IMR-90 (cell line): ENCODE measurements at places on chromosomes 5 and 9. TPM values are rescaled to one million over a fixed set of nuclear protein-coding genes. Genes with fewer than 3 reads are reported as not detected.
A peak's percentile ranks its signal among the peaks of the same experiment; 100 is the strongest.

OSMR gene
- 39.6 and 48.7 TPM in 2 replicates for polyA plus RNA-seq

IL3 gene
- not detected in 2 replicates for polyA plus RNA-seq

GLRX gene
- 193 and 277 TPM in 2 replicates for polyA plus RNA-seq

DMRT3 gene
- not detected in 2 replicates for polyA plus RNA-seq

ZFYVE16 gene
- 4.0 and 5.3 TPM in 2 replicates for polyA plus RNA-seq

FOXD4L5 gene
- polyA plus RNA-seq: not detected in 2 replicates

CTXN3 gene
- polyA plus RNA-seq: not detected in 2 replicates

SLCO4C1 gene
- polyA plus RNA-seq: not detected in 2 replicates

TRIM7 gene
- 1.0 and 1.3 TPM in 2 replicates for polyA plus RNA-seq

SLC45A2 gene
- polyA plus RNA-seq: 0.07 TPM in 1 of 2 replicates, not detected in the other

GRCh38 chr5:88833371-88834130 is 49.4 kb downstream of the MEF2C start:
- DNase-seq: peak; percentile 74

GRCh38 chr5:164058621-164059020 is 553.2 kb downstream of the MAT2B start:
- no peak for DNase-seq

DNA sequence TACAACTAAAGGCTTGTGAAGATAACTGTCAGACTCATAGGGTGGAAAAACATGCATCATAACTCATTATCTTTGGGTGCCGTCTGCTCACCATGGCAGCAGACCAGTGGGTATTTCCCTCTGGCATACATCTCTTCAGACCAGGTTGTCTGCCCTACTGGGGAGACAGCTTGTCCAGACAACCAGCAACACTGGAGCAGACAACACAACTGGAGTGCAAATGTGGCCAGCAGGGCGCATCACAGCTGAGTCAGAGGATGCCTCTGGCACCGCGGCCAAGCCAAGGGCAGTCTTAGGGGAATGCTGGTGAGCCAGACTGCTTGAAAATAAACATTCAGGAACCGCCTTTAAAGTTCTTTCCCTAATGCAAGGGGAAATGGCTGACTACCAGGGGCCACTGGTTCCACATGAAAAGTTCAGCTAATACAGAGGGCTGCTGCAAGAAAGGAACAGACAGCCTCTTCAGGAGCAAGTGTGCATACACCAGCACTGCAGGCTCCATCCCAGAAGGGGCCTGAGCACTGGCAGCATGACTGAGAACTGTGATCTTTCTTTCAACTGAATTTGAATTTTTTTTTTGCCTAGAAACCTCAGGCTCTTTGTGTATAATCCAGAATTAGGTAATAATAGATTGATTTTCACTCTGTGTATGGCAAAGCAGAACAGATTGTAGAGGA is 77.3 kb downstream of the MAMDC2 start:
- DNase-seq: peak; percentile 97

DNA sequence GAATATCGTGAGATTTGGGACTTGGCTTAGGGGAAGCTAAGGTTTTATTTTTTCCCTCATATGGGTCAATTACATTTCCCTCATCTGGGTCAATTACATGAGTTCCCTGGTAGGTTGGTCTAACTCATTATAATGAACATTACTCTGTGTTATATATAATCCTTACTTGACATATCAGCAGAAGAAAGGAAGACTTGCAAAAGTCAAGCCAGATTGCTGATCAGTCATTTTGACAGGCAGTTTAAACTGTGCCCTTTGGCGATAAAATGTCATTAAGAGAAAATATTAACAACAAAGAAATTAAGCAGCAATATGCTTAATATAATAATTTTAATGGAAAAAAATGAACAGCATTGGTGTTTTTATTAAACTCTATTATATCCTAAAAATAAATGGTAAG is 23.1 kb upstream of the TRPM3 start:
- no peak for DNase-seq

- DNase-seq: no peak
Observed at GRCh38 chr5:109946610-109947009, 256.9 kb downstream of the MAN2A1 start.

DNA sequence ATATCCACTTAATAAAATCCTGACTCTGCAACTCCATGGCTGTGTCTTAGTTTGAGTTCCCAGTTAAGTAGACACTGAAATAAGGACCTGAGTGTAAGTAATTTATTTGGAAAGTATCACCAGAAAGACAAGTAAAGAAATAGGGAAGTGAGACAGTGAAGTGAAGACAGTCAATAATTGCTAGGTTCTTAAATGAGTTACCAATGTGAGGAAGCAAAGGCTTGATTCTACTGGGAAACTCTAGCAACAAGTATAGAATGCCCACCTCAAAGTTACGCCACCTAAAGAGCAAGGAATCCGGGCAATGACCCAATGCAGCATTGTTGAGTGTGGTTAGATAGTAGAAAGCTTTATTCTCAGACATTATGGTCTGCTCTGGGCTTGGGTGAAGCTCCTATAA is 383.9 kb downstream of the TLR4 start:
- DNase-seq: no peak

GRCh38 chr5:60668686-60669304 is 31.2 kb downstream of the DEPDC1B start:
- peak; percentile 41 for DNase-seq

DNA sequence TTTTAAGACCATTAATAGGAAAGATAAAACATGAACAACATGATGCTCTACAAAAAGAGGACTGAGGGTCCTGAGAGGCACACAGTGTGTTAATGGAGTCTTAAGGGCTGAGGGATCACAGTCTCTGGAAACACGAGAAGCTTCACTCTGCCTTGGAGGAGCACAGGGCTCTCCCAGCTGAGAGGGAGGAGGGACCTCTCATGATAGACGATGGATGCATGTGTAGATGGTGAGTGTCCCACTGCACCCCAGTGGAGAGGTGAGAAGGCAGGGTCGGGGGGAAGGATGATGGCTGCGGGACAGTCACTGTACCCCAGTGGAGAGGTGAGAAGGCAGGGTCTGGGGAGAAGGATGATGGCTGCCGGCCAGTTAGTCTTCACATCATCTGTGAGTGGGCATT is 613.4 kb downstream of the IRX1 start:
- no peak for DNase-seq

- no peak for DNase-seq
Observed at GRCh38 chr5:44645502-44645901, 163.2 kb upstream of the MRPS30 start.

DNA sequence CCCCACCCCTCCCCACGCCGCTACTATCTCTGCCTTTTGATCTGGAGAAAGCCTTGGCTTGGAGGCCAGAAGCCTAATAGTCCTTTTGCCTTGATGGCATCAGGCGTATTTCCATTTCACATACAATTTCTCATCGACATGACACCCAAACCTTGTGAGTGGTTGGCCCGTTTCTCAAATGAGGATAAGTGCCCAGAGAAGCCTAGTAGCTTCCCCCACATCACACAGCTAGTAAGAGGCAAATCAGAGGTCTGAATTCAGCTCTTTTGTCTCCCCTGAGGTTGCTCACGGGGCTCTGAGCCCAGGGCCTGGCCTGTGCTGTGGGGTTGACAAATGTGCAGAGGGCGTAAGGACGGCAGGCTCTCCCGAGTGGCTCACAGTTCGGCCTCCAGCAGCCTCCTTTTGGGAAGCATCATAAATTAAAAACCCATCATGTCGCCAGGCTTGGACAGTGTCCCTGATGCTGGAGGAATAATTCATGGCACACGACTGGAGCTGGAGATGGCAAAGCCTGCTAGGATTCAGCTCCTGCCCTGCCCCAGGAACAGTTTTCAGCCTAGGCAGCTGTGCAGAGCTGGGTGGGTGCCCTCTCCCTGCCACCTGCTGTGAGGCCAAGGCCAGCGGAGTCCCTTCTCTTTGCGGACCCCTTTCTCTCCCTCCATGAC is 263.8 kb downstream of the NSG2 start:
- no peak for DNase-seq

- no peak for DNase-seq
Observed at GRCh38 chr9:119195521-119195920, 173.7 kb downstream of the BRINP1 start.

DNA sequence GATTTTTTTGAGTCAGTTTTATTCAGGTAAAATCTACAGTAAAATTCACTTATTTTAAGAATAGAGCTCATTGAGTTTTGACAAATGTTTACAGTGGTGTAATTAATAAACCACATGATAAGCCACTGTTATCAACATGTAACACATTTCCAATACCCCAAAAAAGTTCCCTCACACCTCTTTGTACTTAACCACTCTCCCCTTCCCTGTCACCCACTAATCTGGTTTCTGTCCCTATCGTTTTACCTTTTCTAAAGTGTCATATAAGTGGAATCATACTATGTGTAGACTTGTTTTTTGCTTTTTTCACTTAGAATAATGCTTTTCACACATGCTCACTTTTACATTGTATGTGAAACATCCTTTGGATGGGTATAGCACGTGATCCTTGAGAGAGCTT is 127.2 kb downstream of the KDM4C start:
- no peak for DNase-seq

DNA sequence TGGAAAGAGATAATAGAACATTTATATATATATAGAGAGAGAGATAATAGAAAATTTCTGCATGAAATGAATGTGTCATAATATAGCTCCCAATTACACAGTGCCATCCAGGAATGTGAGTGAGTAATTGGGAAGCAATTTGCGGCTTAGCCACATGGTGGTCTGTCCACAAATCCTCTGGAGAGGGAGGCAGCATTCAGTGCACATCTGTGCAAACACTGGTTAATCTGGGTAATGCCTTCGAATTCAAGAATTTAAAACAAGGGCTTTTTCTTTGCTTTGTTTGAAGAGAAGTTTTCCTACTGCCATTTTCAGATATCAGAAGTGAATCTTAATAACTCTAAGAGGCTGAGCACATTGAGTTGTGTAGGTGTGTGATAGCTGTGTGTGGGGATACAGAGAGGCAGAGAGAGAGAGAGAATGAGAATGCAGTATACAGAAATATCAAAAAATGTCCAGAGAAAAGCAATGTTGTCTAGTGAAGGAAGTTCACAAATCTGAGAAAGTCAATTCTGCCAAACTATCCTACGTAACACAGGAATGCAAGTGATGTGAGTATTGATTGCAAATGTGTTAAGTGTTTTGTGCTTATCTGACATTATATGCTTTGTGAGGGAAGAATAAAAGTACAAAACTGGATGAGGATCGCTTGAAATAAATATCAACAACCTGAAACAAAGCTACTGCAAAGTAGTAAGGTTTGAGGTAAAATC is 134.6 kb downstream of the EDIL3 start:
- peak; percentile 79 for DNase-seq

- DNase-seq: no peak
Observed at GRCh38 chr5:51479840-51480239, 96.6 kb downstream of the ISL1 start.

DNA sequence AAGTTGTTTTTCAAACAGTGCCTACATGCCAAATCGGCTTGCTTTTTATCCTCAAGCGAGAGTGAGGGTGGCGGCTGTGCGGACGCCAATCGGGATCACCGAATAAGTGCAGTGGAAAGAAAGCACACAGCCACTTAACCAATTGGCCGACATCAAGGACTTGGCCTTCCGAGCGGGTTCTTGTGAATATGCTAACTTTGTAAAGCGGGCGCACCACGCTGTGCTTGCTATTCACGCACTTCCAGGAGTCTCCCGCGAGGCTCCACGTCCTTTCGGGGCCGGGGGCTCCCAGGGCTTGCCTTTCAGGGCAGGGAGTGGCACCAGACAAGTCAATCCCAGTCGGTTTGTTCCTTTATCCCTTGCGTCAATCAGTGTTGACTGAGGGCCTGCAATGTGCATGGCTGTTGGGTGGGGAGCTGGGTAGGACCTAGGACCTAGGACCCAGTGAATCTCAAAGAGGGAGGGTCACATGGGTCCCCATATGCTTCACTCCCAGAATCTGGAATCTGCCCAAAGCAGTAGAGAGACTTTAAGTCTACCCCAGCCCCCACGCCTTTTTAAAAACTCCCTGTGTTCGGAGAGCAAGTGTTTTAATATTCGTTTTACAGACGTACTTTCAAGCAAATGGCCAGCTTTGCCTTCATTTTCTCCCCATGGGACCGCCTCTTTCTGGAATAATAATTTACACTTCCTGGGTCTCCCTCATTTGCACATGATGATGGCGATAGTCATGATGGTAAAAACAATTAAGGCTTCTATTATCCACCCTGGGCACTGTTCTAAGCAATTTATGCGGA is 2.0 kb upstream of the GCNT4 start:
- DNase-seq: peak; percentile 34

DNA sequence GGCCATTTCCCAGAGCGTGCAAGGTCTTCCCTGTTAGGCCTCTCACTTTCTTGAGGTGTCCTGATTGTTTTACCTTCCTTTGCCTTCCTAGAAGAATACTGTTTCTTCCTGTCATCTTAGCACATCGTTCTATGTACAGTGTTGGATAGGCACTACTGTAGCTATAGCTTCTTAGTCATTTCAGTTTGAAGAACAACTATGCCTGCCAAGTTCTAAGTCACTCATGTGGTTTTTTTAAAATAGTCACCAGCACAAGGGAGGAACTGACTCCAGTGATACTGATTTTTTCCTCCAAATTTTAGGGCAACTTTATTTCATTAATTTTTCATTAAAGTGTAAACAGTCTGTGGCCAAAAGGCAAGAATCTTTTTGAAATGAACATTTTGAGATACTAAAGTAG is 122.4 kb upstream of the NR5A1 start:
- DNase-seq: peak; percentile 76

DNA sequence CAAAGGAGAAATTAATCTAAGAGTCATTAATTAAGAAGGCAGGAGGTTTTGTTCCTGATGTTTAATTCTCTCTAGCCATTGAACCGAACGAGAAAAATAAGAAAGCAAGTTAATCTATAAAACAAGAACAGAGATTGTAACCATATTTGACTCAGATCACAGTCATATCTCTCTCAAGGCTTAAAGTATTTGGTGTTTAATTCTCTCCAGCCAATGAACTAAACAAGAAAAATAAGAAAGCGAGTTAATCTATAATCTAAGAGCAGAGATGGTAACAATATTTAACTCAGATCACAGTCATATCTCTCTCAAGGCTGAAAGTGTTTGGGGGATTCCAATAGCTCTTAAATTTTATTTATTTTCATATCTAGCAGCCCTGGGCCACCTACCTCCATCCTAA is 74.4 kb upstream of the SHISAL2B start:
- DNase-seq: no peak

DNA sequence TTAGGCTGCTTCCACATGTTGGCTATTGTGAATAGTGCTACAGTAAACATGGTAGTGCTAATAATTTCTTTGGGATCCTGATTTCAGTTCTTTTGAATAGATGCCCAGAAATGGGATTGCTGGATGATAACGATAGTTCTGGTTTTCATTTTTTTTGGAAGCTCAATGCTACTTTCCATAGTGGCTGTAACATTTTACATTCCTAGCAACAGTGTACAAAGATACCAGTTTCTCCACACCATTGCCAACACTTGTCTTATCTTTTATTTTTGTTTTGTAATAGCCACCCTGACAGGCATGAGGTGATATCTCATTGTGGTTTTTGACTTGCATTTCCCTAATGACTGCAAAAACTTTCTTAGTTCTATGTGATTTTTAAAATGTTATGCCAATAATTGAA is 68.8 kb upstream of the LRRC70 start:
- no peak for DNase-seq

GRCh38 chr5:121967187-121967586 is 5.4 kb downstream of the SRFBP1 start:
- peak; percentile 66 for DNase-seq

DNA sequence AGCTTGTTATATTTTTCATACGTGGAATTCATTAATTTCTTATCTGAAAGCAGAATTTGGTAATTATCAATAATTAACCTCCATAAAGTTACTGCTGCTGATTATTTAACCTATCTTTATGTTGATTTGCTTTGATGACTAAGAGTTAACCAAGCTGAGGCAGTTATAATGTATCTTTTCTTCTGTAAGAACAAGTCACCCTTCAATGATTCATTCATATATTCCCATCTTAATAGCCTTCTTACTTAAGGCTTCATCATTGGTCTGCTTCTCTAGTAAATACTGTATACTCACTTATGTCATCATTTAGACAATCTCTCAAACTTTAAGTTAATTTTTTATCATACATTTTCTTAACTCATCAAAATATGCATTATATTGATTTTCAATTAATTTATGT is 592.2 kb downstream of the ANXA1 start:
- DNase-seq: no peak
